ENCODE measurements at places on chromosomes 11 and 22. TPM values are rescaled to one million over a fixed set of nuclear protein-coding genes. Genes with fewer than 3 reads are reported as not detected.

DERL3 gene
- 6.3 TPM for polyA plus RNA-seq

MUC6 gene
- 35.8 TPM for polyA plus RNA-seq

F2 gene
- 0.62 TPM for polyA plus RNA-seq

LRRC55 gene
- polyA plus RNA-seq: 4.5 TPM

RIMBP3C gene
- 0.36 TPM for polyA plus RNA-seq

GRCh38 chr11:14636119-14636518 lies 7.5 kb upstream of the PDE3B start:
- DNase-seq: no peak

- DNase-seq: no peak
Observed at GRCh38 chr11:106399076-106399511, 321.6 kb downstream of the AASDHPPT start.

GRCh38 chr11:128195756-128196155 lies 391.6 kb downstream of the ETS1 start:
- DNase-seq: no peak

GRCh38 chr11:60235321-60235720 lies 7.6 kb downstream of the MS4A4E start:
- DNase-seq: no peak
